ENCODE measurements at places on chromosomes 7 and 10.

GRCh38 chr7:35856175-35856574 lies 55.3 kb downstream of the SEPTIN7 start:
- no peak for DNase-seq

GRCh38 chr10:86443069-86443468 lies 76.5 kb upstream of the GRID1 start:
- no peak for DNase-seq

- DNase-seq: no peak
These were observed 56.7 kb downstream of the NEURL1 start for GRCh38 chr10:103550229-103550628.

DNA sequence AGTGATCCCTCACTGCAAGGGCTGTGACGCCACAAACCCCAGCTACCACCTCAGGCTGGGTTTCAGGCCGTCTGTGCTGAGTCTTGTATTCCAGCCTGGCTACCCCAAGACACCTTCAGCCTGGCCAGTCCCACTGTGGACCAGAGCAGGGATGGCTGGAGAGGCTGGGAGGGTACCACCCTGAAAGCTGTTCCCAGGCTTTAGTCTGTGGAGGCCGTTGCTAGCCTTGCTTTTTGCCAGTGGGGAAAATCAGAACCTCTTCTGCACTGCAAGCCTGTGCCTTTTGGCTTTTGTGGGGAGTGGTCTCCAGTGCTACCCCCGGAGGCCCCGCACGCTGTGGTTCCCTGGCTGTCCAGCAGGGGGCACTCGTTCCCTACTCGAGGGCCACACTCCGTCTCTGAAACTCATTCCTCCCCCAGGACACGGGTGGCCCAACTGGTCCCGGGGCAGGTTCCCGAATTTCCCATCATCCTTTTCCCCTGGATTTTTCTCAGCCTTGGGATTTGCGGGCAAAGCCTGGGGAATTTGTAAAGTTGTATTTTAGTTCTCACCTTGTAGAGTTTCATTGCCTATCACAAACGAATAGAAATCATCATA lies 128.4 kb upstream of the BTBD16 start:
- no peak for DNase-seq

DNA sequence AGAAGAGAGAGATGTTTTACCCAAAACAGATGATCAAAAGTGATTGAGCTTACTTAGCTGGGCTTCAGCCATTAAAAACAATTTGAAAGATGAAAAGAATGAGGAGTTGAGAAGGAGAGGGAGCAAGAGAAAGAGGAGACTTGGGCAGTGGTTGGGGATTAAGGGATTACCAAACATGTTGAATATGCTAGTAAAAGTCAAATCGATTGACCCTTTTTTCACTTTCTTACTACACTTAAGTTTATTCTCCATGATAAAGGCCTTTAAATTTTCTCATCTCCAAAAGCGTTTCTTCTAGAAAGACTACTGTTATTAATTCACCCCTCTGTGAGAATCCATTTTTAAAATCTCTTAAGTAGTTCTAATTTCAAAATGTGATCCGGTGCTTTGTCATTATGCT lies 1254.0 kb upstream of the PHF14 start:
- no peak for DNase-seq

GRCh38 chr10:31769564-31769963 lies 159.1 kb downstream of the ARHGAP12 start:
- DNase-seq: no peak

DNA sequence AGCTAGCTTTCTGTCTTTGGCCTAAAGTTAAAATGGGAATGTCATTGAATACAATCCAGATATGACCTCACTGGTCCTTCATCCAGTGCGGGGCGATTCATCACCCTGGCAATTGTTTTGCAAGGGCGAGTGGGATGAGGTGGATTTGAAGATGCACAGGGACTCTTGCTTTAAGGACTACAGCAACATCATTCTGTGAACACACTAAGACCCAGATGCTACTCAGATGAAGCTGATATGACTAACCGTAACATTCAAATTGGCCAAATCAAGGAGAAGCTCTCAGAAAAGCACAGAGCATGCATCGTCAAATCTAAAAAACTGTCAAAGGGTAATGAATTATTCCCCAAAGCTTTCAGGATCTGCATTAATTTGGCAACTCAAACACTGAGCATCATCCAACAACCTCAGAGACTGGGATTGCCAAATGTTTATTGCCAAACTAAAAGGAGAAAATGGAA lies 12.8 kb downstream of the CPA1 start:
- DNase-seq: no peak
